ENCODE measurements at places on chromosomes 12 and 14. TPM values are rescaled to one million over a fixed set of nuclear protein-coding genes. Genes with fewer than 3 reads are reported as not detected.

DNA sequence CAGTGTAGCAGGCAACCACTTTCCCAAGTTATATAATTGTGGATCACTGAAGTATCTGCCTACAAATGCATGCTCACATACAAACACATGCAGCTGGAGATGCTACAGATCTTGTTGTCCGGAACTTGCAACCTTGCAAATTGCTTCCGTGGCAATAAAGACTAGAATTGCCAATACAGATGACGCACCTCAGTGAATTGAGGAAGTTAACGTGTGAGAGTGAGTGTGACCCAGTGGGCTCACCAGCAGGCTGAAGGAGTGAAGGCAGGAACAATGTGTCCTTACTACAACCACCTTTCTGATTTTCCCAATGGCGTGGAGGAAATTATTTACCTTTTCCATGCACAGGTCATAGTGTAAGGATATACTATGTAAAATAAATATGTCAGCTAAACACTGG lies 89.4 kb upstream of the GRIP1 start:
- H3K27ac ChIP-seq, result no peak overlapping the region
- H3K36me3 ChIP-seq, result no peaks in the 10 kb centered on the region
- H3K4me3 ChIP-seq, result no peak overlapping the region
- H3K4me1 ChIP-seq, result no peaks in the 10 kb centered on the region
- no peaks in the 10 kb centered on the region for H3K27me3 ChIP-seq

- H3K36me3 ChIP-seq, result no peaks in the 10 kb centered on the region
- peak overlapping the region; percentile 31 for H3K4me3 ChIP-seq
These were observed 19.4 kb downstream of the BEGAIN start for GRCh38 chr14:100567877-100568163.

DNA sequence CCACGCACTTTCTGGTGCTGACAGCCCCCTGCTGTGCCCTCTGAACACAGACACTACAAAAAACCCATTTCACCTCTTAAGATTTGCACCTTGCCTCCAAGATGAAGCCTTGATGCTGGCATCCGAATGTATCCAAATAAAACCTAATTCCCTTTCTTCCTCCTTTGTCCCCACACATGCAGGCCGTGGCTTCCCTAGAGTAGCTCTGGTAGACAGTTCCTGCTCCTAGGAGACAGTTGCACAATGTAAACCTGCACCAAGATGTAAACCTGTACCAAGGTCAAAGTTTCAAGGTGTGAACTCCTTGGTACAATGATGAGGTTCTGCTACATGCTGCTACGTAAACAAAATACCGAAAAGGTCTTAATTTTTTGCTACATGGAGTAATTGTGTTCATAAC lies 625 bp upstream of the ABHD12B start:
- no peaks in the 10 kb centered on the region for H3K36me3 ChIP-seq
- H3K4me1 ChIP-seq, result no peaks in the 10 kb centered on the region
- no peak overlapping the region for H3K4me3 ChIP-seq

DNA sequence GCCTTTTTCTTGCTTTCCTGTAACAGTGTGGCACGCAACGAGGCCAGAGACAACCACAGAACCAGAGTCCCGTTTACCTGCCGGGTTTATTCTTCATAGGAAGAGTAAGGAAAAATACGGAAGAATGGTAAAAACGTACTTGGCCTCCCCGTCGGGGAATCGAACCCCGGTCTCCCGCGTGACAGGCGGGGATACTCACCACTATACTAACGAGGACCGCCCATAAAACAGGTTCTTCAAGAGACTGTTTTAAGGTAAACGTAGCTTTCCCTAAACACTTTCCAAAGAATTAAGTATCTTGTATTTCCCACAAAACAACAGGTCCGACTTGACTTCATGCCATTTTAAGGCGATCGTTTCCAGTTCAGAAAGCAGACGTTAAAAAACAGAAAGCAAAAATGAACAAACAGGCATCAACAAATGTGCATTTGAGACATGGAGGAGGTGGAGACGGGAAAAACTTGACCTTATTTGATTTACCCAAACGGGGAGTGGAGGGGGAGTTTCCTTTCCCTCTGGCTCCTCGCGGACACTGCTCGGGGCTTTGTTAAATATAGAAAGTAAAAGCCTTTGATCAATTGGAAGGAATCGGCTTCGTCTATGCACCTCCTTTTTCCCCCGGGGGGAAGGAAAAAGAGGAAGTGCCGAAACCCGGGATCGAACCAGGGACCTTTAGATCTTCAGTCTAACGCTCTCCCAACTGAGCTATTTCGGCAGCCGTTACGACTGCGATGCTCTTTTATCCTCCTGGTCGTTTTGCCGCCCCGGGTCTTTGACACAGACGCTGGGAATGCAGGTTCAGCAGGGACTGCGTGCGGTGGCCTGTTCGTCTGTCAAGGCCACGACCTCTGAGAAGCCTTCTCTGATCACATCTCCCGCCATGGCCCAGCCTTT lies 13.0 kb upstream of the UBC start:
- H3K4me1 ChIP-seq, result peaks cover 5% of the 10 kb centered on the region
- no peaks in the 10 kb centered on the region for H3K36me3 ChIP-seq
- H3K27ac ChIP-seq, result peak overlapping the region; percentile 92
- peak; percentile 95 for DNase-seq
- peak overlapping the region; percentile 70 for H3K4me3 ChIP-seq

PRKD1 gene
- total RNA-seq, result 6.4 TPM

All from transverse colon (tissue), 4 donors.